Trophoblast cell (in vitro differentiated cells and primary cell): ENCODE measurements at places on chromosomes 12 and 14.

DNA sequence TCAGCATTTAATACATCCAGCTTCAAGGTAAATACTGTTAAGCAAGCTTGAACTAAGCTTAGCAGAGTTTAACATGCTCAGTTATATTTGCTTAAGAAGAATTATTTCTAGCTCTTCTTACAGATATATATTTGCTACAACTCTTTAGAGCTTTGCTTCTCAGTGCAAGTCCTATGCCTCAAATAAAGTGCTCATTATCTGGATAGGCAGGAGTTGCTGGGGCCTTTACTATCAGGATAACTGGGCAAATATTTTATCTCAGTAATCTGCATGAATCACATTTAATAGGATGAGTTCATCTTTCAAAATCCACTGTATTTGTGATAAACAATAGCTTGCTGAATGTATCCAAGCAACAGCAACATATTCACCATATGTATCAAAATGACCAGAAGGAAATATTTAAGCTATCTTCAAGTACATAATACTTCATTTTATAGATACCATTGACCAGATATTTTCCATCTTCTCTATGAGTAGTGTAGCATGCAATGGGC, 187.6 kb downstream of the NOVA1 start:
- no peak for DNase-seq

GRCh38 chr14:32039401-32040030, 37.6 kb upstream of the ARHGAP5 start:
- no peak for DNase-seq

DNA sequence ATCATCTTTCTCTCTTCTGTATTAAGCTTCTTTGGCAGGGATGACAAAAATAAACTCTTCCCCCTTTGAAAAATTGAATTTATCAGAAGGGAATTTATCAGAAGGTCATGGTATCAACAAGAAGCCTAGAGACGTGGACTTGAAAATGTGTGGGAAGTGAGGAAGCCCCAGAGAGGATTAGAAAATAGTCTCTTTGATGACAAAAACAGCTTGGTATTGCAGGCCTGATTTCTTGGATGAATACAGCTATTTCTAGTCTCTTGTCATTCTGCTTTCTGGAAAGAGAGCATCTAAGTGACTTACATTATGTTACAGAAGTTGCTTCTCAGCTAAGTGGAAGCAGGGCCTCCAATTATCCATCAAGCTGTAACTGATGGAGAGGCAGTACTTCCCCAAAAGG, 111.1 kb downstream of the KITLG start:
- DNase-seq, result no peak

GRCh38 chr12:75738486-75738885, 227.1 kb upstream of the KRR1 start:
- no peak for DNase-seq

DNA sequence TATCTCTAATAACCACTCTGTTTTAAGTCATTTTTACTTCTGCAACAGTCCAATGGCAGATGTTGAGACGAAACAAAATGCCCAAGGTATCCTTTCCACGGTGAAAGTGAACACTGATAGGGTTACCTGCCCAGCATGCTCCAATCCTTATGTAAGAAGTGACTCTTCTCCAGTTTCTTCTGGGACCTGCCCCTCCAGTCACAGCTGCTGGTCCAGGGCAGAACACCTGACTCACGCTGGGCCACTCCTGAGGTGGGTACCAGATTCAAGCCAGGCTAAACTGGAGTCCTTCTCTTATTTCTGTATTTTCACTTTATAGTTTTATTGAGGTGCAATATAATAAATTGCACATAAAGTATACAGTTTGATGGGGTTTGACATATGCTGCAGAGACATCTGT, 16.7 kb downstream of the NT5DC3 start:
- DNase-seq, result no peak

DNA sequence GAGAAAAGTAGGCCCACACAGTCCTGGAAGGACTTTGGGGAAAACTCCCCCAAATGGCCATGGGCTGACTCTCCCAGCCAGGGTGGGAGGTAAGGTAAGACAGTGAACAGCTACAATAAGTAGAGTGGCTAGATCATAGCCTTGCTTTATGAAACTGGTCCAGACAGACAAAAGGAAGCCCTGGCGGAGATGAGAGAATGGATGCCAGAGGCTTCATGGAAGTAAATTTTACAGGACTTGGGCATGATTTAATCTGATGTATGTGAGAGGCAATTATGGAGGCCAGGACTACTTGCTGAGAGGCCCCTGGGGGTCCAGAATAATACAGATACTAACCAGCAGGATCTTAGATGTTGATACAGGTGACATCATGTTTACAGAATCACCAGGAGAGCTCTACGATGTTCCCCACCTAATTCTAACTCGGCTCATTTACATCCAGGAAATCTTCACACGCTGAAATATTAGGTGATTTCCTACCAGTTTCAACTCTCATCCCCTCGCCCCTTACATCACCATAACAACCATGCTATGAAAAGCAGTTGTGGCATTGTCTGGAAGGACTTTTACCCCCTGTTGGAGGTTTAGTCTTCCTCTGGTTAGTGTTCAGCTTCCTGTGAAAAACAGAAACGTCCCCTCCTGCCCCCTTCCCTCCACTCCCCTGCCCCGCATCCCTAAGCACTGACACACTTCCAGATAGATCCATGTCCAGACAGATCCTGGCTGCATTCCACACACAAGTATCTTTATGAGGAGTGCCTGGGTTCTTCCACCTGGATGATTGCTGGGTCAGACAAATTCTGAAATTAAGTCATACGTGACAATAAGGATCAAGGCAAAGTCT, 39.5 kb upstream of the NT5DC3 start:
- DNase-seq, result no peak

DNA sequence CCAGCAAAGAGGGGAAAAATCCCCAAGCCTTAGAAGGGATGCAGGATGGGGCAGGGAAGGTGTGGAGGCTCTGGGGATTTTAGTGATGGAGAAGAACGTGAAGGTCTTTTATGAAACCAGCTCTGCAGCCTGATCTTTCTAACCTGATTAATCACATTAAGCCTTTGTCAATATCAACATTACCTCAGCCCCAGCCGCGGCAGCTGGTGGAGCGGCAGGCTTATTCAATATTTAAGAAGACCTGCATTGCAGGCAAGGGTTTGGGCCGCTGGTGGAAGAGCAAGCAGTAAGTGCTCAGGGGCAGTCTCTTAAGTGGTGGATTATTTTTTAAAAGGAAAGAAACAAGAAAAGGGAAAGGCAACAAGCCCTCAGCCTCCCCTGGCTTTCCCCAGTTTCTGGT, 16.6 kb downstream of the RPH3A start:
- DNase-seq, result no peak
